AML-193 (cell line): ENCODE measurements at places on chromosomes 7 and 10.

DNA sequence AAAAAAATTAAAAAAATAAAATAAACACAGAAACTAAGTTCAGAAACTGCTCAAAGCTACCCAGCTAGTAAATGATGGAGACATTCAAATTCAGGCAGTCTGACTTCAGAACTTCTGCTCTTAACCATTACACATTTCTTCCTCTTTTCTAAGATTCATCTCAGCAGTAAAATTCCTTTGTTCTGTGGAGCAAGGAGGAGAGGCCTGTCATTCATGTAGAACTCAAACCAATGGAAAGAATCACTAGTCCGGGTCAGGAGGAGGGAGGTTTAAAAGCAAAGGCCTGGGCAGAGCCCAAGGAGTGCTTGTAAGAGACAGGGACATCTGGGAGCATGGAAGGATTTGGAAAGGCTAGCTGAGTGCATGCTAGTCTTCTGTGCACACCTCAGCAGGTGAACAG, 37.9 kb upstream of the DNAJB12 start:
- no peak for DNase-seq

DNA sequence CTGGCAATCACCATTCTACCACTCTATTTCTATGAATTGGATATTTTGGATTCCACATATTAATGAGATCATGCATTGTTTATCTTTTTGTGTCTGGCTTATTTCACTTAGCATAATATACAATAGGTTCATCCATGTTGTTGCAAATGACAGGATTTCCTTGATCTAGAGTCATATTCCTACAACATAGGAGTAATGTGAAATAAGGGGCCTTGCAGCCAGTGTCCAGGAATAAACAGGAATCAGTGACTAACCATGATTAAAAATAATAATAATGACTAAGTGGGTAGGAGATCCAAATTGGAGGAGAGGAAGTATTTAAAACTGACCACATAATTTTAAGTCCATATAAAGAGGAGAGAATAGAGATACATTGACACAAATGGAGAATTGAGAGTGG, 49.9 kb downstream of the SCIN start:
- DNase-seq, result no peak

- no peak for DNase-seq
Measured at GRCh38 chr10:79184657-79185056, 115.9 kb downstream of the ZMIZ1 start.

DNA sequence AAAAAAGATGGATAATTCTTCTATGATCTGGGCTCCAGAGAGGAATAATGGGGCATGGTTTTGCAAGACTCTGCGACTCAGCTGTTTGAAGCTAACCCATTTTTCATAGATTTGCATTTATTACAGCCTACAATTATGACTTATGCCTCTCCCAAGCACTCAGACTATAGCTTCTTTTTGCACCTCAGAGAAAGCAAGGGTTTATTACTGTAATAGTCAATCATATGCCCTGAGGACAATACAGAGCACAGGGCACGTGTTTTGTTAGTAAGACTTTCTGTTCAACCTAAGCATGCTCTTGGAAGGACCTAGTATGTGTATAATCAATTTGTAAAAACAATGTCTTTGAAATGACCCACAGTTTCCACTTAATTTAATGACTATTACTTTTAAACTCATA, 221.2 kb downstream of the PARD3 start:
- DNase-seq, result no peak

- DNase-seq, result no peak
Measured at GRCh38 chr7:7554021-7554432, 12.7 kb upstream of the MIOS start.

DNA sequence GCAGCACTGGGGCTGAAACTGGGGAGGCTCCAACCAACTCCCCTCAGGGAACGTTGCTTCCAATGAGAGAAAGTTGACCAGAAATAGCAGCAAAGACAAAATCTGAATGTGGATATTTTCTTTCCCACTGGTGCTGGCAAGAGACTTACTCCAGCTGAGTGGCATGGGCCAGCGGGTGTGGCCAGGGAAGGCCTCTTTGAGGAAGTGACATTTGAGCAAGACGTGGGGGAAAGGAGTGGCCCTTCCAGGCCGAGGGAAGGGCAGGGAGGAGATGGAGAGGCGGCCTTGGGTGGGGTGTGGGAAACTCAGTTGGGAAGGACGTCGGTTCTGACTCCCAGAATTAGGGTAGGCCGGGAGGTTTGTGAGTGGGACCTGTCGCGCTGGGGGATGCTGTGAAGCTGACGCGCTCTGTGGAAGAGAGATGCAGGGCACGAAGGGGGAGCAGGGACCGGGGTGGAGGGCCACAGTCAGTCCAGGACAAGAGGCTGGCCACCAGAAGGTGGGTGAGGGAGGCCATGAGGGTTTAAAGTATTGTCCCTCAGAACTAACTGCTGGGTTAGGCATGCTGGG, 96.7 kb upstream of the IKZF1 start:
- no peak for DNase-seq

GRCh38 chr7:22587322-22587721, 87.3 kb upstream of the STEAP1B start:
- DNase-seq, result peak; percentile 91
